ENCODE measurements at places on chromosomes 3 and 15.

- no peak for DNase-seq
Observed at GRCh38 chr3:142837526-142837925, 51.4 kb downstream of the PCOLCE2 start.

GRCh38 chr15:69729167-69729748 is 276.6 kb downstream of the RPLP1 start:
- peak; percentile 49 for DNase-seq

DNA sequence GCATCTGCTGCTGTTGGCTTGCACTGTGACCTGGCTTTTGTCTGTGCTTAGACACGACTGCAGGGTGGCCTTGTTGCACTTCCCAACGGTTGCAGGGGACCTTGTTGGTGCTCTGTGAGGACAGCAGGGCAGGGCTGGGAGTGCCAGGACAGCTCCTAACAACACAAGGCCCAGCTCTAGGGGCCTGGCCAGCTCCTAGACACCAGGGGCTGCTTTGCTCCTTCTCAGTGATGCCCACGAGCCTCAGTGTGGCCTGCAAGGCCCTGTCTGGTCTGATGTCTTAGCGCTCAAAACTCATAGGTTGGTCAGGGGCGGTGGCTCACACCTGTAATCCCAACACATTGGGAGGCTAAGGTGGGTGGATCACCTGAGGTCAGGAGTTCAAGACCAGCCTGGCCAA is 149.1 kb downstream of the CHSY1 start:
- DNase-seq = no peak

DNA sequence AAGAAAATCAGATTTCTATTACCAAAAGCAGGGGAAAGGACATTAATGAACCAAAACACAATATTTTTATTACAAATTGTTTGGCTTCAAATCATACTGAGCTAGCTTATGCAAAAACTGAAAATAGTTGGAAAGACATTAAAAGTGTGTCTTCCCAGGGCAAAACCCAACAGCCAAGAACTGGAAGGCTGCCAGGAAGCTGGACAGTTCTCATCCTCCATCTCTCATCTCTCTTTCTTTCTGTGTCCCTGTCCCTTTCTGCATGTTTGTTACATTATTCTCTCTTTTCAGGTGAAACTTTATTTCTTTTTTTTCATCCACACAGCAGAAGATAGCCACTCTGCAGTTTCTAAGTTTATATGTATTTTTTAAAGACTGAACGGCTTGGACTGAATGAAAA is 41.1 kb upstream of the SNTN start:
- DNase-seq = no peak

DNA sequence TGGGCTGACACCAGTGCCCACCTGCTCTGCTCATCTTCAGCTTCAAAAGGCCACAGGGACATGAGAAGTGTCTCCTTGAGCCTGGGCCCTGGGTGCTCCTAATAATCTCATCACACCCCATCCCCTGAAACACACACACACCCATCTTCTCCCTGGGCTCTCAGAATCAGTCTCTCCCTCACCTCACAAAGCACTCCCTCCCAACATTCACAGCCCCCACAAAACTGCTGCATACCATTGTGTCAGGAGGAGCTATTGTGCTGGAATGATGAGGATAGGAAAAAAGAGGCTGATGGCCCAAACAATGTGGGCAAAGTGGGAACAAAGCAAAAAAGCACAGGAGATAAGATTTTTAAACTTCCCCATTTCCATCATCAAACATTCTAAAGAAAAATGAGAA is 16.8 kb downstream of the FOXP1 start:
- peak; percentile 21 for DNase-seq

DNA sequence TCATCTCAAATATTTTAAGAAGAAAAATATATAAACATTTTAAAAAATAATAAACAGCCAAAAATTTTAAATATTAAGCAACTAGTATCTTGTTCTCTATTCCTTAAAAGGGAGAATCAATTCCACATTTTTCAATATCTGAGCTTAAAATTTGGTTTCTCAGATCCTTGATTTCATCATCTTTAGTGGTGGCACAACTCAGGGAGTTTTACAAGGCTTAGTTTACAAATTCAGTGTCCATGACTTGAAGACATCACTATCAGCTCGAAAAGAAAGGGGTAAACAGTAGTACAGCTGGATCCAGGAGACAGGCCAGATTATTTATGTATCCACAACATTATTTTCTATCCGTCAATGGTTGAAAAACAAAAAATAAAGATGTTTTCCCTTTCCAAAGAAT is 11.6 kb downstream of the IGF2BP2 start:
- DNase-seq = no peak

DNA sequence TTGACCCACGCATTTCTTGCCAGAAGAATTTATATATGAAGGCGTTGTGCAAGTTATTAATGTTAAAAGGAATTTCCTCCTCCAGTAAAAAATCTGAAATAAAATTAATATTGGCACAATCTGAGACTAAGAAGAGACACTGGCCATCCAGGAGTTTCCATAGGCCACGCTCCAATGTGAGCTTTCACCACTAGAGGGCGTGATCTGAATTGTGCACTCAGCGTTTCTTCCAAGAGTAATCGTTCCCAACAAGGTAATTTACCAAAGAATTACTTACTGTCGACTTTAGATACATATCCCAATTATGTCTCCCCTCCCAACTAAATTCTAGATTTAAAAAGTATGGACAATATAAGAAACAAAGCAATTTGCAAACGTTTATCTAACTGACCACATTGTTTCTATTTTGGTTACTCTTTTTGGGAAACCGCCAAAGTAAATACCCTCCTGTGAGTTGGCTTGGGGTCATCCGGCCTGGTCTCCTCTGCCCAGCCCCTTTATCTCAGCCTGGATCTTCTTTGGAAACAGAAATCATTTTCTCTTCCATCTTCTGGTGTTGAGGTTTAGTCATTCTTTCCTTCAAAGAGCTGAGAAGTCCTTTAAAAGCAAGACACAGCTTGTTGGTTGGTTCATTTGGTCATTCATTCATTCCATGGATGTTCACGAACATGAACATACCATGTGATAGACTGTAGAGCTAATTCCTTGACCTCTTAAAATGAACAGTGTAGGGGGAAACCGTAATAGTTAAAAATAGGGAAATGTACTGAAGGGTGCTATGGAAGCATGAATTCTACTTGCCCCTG is 26.2 kb downstream of the POLR2M start:
- peak; percentile 81 for DNase-seq

DNA sequence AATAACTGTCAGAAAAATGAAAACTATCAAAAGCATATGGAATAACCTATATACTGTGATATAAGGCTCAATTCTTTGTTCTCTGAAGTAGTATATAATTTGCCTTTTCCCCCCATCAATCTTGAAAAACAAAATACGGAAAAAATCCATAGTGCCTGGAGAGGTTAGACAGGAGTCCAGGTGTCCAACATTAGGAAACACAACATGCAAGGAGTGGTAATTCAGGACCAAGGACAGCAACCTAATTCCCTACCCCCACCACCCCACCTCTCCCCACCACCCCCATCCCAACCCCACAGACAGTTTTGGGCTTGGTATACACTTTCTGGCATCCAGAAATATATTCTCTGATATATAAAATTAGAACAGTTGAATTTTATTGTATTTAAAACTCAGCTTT is 55.1 kb upstream of the SLC25A26 start:
- DNase-seq = peak; percentile 40
